ENCODE measurements at places on chromosomes 3 and 15. TPM values are rescaled to one million over a fixed set of nuclear protein-coding genes. Genes with fewer than 3 reads are reported as not detected.

DNA sequence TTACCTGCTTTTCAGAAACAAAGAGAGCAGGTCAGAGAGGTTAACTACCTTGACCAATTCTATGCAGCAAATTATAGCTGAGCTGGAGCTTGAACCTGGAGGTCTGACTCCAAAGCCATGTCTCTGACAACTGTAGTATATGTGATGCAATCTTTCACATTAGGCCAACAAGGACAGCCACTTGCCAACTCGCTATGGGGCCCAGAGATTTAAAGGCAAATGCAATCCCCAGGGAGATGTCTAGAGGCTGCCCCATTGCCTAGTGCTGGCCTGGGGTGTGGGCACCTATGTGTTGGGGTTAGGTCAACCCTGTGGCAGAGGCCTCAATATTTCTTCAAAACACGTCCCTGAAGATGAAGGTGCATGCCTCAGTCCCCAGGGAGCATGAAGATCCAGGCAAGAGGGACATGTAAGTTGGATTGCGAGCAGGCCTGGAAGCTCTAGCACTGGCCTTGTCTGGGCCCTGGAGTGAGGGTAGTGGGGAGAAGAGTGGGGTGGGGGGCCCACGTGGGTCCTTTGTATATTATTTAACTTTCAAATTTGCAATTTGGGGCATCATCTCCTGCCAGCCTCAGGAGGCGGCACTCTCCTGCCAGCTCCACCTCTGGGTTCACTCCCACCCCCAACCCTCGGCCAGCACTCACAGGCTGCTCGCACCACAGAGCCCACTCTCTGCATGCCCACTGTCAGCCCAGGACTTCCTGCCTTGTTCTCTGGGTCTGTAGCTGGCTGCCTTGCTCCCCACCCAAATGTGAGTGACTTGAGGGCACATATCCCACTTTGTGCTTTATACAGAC is 64.3 kb downstream of the SLC12A8 start:
- no peak for DNase-seq

DNA sequence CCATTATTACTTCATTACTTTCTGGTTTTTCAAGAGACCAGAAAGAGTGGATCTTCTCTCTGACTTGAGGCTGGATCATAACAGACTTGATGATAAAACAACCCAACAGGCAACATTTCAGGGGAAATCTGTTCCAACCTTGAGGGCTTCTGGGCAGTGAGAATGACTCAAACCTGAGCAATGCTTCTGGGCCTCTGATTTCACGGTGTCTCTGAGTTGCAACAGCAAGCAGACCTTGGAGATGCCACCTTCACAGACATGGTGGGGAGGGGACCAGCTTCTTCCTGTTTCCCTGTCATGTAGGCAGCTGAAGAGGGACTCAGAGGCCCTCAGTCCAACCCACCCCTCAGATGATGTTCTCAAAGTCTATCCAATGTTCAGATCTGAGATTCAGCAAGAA is 104.0 kb downstream of the ABHD5 start:
- no peak for DNase-seq

CCR1 gene
- 15.9 TPM for total RNA-seq

DNA sequence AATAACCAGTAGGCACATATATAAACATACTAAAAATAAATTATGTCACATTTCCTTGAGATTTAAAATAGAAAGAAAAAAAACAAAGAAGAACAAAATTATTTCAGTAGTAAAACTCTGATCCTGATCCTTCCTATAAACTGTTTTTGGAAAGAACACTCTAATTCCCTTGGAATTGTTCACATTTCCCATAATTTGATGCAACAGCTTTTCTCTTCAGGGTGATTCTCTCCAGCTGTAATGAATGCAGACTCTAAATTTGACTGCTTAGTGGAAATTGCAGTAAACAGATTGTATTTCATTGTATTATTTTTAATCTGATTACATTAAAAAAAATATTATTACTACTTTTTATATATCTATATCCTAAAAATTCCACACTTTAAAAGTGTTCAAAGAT is 70.2 kb upstream of the ABI3BP start:
- DNase-seq, result no peak

AEN gene
- total RNA-seq, result 35.4 TPM

IL20RB gene
- 3.3 TPM for total RNA-seq

SLC22A13 gene
- total RNA-seq, result 0.48 TPM

TGFBR2 gene
- 281 TPM for total RNA-seq

GRCh38 chr3:38371541-38372213 is 25.1 kb downstream of the XYLB start:
- DNase-seq, result no peak

MESP2 gene
- not detected for total RNA-seq

- no peak for DNase-seq
These were observed 30.0 kb upstream of the FAM81A start for GRCh38 chr15:59407946-59408345.

OSTN gene
- total RNA-seq, result not detected

GRCh38 chr15:47715856-47716445 is 1.4 kb upstream of the SEMA6D start:
- DNase-seq, result no peak

USP50 gene
- total RNA-seq, result not detected

TMEM44 gene
- 9.5 TPM for total RNA-seq

RTP4 gene
- 1.1 TPM for total RNA-seq

DNA sequence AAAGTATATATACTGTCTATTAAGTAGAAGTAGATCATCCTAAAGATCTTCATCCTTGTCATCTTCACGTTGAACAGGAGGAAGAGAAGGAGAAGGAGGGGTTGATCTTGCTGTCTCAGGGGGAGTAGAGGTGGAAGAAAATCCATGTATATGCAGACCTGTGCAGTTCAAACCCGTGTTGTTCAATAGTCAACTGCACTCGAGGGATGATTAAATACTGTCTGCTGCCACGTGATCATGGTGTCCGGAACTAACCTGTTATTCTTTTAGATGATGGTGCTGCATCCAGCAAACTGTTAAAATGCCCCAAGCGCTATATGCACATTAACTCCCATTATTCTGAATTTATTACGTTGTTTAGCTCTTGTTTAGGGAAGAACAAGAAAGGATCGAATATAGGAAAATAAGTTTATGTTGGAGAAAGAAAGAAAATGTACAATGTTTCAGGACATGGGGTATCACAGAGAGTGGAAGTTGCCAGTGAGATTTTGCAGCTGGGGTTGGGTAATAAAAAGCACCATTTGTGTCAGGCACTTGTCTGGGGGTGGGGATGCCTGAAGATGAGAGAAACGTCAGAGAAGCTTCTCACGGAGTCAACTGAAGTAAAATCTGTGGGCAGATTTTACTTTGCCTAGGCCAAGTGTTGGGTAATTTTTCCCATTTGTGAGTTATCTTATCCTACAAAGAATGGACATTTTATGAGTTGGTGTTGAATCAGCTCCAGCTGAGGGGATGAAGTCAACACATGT is 229.2 kb downstream of the RYR3 start:
- DNase-seq, result no peak

NOX5 gene
- 0.47 TPM for total RNA-seq

- no peak for DNase-seq
These were observed 18.8 kb downstream of the SETD5 start for GRCh38 chr3:9416139-9416780.

- no peak for DNase-seq
These were observed 162.4 kb upstream of the LRTM1 start for GRCh38 chr3:55090291-55090690.

- no peak for DNase-seq
These were observed 224.4 kb upstream of the STRIT1 start for GRCh38 chr3:155517903-155518302.

GRCh38 chr3:149058602-149059001 is 27.7 kb downstream of the HLTF start:
- no peak for DNase-seq

LTK gene
- not detected for total RNA-seq

DNA sequence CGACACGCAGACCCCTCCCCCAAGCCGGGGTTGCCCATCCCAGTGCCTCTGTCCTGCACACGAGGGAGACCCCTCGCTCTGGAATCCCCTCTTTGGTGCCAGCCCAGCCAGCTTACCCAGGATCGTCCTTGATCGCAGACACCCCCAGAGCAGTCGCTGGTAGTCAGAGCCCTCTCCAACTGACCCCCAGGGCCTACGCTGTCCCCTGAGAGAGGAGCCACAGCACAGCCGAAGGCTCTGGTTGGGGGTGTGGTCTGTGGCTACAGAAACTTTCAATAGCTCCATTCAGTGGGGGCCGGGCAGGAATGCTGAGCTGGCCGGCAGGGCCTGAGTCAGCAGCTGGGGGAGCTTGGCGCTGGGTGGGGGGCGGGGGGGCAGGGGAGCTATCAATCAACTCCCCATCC is at the start of gene LCTL:
LCTL (minus strand) TSS at position 258 of the 404 bp plus-strand sequence. CDS start 633 bp downstream, outside the sequence.
- no peak for DNase-seq

- no peak for DNase-seq
These were observed 254.9 kb upstream of the TBL1XR1 start for GRCh38 chr3:177451864-177452830.

GRCh38 chr3:71132995-71133730 is 450.4 kb downstream of the FOXP1 start:
- no peak for DNase-seq

- DNase-seq, result no peak
These were observed 16.5 kb downstream of the PLXNA1 start for GRCh38 chr3:126999383-126999782.

GRAMD1C gene
- 7.3 TPM for total RNA-seq

DNA sequence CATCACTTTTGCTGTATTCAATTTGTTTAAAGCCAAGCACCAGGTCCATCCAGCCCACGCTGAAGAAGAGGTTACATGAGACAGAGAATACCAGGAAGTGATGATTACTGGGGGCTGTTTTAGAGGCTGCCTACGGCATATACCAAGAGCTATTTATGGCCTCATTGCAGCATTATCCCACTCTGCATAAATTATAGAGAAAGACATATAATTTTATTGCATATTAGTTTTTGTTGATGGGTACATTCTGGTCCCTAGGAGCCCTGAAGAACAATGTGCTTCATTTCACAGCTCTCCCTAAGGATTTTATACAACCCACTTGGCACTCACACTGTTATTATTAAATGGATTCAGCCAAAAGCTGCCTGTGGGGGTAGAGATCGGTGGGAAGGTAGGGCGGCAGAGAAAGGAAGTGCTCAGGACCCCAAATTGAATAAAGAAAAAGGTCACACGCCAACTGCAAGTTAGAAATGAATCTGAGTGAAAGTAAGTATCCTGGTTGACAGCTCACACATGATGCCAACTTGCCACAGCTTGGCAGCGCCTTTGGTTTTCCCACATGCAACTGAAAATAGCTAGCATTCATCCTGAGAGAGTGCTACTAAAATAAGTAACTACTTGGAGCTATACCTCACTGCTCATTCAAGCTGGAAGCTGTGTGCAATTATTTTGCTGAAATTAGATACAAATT is 73.7 kb downstream of the CCNL1 start:
- no peak for DNase-seq

NTRK3 gene
- total RNA-seq, result 5.2 TPM

DNA sequence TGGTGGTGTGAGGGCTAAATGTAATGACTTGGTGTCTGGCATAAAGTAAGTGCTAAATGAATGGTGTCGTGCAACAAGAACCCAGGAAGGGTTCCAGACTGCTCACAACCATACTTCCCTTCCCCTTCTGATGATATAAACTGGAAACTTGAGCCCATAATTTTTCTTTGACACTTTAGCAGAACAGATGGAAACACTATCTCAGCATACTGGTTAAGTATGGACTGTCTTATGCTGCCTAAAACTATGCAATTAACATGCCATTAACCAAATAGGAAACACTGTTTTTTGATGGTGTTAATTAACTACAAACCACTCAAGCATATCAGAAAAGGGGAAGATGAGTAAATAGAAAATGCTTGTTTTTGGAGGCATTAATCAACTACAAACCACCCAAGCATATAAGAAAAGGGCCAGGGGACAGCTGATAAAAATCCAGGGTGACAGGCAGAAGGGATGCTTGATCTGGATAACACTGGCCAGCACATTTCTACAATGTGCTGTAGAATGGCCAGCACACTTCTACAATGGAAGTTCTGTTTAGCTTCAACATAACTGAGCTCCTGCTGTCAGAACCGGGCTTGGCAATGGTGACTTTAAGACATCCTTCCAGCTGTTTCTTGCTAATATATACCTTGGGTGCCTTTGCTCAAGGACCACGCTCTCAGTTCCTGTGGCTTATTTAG is 85.5 kb upstream of the FAM3D start:
- no peak for DNase-seq

DNA sequence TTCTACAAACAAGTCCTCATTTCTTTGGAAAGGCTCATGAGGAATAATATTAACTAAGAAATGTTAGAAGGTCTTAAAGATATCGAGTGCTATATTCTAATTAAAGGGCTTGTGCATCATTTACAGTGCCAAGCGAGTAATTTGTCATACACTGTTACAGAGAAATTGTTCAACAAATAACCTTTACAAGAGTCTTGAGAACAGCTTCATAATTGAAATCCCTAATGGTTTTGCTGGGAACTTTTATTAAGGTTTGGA is 209.5 kb downstream of the MECOM start:
- no peak for DNase-seq

DNA sequence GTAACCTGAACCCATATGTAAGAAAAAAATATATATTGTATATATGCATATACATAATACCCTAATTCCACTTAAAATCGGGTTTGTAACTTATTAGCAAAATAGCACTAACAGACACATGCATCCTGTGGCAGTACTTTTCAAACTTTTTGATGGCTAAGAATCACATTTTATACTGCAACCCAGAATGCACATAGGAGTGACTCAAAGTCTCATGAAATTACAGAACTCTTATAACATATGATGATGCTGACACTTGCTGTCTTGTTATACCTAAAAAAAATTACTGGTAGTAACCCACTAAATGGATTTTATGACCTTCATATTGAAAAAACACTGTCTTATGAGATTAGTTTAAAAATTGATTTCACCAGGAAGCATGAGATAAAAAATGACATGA is 152.4 kb upstream of the FRMD4B start:
- DNase-seq, result no peak

DNA sequence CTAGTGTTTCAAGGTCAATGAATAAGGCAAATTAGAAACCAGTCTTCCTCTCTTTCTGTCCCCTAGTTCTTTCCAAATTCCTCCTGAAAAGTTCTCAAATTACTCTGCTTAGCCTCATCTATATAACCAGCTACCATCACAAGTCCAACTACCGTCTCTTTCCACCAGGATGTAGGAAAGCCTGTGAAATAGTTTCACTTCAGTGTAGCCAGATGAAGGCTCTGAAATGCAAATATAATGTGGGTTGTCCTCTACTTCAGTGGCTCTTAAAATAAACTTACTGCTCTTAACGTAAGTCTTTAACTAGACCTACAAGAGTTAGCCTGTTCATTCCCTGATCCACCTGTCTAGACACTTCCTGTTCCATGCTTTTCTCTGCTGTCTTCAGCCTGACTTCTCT is 827.7 kb downstream of the ROBO1 start:
- no peak for DNase-seq

DNA sequence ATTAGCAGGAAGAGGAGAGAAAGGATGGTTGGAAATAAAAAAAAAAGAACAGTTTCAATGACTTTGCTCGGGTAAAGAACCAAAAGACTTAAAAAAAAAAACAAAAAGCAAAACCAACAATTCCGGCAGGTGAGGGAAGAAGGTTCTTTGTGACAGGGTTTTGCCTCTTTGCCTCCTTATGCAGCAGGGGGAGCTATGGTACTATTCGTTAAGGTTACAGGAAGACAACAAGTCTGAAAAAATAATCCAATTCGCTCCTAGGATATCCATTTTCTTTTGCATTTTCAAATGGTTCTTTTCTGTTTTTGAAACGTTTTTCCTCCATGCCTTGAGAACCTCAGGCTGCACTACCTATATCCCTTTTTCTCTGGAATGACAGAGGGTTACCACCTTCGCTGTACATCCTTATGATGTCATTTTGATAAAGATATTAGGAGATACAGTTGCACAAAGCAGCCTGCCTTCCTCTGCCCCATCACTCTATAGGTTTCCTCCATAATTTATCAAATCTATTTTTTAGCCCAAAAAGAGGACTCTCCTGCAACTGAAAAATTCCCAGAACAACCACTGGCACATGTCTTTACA is 55.0 kb downstream of the CFAP20DC start:
- no peak for DNase-seq

ITGB5 gene
- 452 TPM for total RNA-seq

FANCD2OS gene
- total RNA-seq, result not detected

Data from omental fat pad (tissue), 4 donors.